ENCODE measurements at places on chromosomes 5 and 9.

- DNase-seq = no peak
Observed at GRCh38 chr5:17021602-17021932, 85.5 kb upstream of the MYO10 start.

GRCh38 chr9:4548811-4549725 is 58.8 kb downstream of the SLC1A1 start:
- no peak for DNase-seq

DNA sequence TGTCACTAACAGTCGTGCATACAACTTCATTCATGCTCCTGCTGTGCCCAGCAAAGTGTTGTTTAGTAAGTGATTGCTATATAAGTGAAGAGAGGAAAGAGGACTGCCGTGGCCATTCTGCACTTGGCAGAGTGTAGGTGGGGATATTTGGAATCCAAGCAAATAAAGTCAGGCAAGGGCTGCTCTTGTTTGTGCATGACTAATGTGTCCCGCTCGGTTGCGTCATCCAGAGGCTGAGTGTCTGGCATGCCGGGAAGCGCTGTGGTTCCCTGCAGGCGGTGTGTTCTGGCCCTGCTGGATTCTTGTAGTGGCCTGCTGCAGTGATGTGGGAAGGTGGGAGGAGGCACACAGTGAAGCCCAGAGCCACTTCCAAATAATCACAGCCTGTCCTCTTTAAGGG is 136.9 kb upstream of the ANKH start:
- no peak for DNase-seq

DNA sequence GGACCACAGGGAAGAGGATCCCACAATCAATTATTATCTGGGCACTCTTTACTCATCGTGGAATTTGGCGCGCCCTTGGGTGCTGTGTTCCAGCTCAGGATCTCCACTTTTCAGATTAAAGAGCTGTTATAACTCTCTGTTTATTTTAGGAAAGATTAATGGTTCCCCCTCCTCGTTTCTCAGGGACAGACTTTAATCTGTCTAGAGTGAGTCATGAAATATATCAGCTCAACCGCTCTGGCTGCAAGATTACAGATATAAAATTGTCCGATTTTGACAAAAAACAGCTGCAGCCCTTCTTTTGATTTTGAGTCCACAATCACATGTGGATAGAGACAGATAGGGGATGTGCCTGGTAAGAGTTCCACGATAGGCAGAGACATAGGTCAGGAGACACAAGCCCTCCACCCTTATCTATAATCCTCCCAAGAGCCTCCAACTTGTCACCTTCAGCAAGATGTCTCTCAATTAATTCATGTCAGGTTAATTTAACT is 77.6 kb upstream of the ANKRD55 start:
- DNase-seq = no peak

GRCh38 chr9:135278586-135278985 is 191.1 kb downstream of the OLFM1 start:
- DNase-seq = no peak

DNA sequence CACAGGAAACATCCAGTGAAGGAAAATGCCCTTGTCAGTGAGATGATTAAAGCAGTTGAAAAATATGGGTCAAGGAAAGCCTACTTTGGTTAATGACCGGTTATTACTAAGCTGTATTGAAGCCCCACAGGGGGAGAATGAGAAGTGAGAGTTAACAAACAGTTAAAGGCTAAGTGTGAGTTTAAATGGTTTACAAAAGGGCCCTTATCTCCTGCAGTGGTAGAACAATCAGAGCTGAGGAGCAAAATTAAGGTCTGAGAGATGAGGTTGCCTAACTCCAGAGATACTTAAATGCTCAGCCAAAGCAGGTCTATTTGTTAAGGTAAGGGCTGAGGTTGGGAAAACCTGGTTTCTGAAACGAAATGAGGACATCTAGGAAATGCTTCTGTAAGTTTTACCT is 75.1 kb upstream of the FER start:
- DNase-seq = no peak

DNA sequence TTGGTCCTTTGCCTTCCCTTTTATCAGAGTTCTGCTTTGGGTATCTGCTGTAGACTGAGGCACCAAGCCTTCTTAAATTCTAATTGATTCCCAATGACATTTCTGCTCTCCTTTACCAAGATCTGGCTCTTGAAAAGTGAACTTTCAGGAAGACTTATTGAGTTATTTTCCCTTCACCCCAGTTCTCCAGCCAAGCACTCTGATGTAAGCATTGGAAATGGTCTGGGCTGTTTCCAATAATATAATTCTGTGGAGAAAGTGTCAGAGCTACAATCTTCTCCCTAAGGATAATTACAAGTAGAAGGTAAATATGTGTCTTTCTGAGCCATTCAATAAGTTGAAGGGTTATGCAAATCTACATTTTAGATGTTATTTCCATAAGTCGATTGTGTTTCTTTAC is 30.8 kb downstream of the BTF3 start:
- no peak for DNase-seq

GRCh38 chr9:138006576-138007233 is 129.1 kb downstream of the CACNA1B start:
- no peak for DNase-seq

GRCh38 chr5:147436596-147436995 is 73.3 kb downstream of the DPYSL3 start:
- DNase-seq = no peak

DNA sequence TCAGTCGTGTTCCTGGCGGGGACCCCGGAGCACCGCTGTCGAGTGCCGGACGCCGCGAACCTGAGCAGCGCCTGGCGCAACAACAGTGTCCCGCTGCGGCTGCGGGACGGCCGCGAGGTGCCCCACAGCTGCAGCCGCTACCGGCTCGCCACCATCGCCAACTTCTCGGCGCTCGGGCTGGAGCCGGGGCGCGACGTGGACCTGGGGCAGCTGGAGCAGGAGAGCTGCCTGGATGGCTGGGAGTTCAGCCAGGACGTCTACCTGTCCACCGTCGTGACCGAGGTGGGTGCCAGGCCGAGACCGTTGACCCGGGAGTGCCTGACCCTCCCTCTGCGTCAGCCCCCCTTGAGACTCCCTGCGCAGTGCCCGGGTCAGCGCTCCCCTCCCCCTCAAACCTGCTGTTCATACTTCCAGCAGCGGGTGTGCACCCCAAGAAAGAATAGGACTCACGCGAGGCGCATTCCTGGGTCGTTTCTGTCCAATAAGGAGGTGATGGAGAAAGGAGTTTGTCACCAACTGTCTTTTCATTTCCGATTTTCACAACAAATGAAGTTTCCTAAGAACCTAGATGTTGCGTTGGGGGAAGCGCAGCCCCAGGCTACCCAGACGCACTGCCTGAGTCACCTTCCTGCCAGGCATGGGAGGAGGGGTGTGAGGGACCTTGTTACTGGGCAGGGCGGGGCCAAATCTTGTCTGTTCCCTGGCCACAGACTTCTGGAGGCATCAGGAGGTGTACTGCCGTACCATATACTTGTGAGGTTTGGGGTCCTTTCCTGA is 722 bp downstream of the SLC22A4 start:
- DNase-seq = no peak

- DNase-seq = no peak
Observed at GRCh38 chr9:95213117-95213516, 104.4 kb downstream of the FANCC start.

GRCh38 chr9:126592461-126592860 is 21.3 kb upstream of the LMX1B start:
- DNase-seq = no peak

- no peak for DNase-seq
Observed at GRCh38 chr9:108258640-108259039, 597.1 kb downstream of the ACTL7B start.

DNA sequence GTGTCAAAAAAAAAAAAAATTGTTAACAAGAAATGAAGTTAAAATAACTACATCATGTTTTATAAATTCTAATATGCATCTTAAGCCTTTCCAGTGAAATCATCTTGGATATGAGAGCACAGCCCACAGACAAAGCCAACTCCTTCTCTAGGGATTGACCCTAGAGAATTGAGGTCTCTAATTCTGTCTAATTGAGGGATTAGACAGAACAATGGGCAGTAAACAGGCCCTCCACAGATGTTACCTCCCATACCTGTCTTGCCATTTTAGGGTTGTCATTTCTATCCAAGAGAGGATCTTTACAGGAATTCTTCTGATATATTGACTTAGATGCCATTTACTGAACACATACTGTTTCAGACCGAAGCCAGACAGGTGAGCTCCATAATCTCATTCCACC is 42.3 kb downstream of the NSG2 start:
- DNase-seq = no peak

GRCh38 chr9:136089697-136090045 is 5.4 kb downstream of the NACC2 start:
- no peak for DNase-seq

- no peak for DNase-seq
Observed at GRCh38 chr5:115324021-115324420, 27.6 kb upstream of the CCDC112 start.

DNA sequence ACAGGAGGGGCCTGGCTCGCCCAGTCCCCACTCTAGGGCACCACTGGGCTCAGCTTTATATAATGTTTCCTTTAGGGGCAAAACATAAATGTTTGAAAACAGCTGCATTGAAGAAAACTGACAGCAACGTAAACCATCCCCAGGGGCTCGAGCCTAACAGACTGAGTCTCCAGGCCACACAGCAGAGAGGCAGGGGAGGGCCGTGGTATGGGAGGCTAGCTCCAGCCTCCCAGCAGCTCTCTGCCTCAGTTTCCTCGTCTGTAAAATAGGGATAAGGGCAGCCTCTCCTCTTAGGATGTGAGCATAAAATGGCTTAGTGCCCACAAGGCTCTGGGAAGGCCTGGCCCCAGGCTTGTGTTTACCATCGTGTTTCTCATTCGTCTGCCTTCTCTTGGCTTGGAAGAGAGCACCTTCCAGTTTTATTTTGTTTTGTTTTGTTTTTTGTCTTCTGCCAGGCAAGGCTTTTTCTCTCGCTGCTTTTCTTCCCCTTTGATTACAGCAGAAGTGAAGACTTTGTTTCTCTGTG is 2.7 kb downstream of the ANKRD33B start:
- DNase-seq = no peak

DNA sequence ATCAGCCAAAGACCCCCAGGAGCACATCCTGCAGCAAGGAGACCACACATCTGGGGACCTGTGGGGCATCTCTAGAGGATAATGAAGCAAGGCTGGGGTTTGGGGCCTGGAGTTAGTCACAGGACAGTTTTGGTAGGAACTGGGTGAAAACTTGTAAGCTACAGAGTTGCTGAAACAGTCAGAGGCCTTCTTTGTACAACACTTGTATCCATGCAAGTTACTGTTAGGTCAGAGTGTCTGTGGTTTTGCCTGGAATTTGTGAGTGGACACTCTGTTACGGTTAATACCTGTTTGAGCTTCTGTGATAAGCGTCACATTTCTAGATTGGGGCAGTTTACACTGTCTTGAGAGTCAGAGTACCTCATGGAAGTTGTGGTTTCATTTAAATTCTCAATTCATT is 22.6 kb upstream of the ASPN start:
- DNase-seq = no peak

DNA sequence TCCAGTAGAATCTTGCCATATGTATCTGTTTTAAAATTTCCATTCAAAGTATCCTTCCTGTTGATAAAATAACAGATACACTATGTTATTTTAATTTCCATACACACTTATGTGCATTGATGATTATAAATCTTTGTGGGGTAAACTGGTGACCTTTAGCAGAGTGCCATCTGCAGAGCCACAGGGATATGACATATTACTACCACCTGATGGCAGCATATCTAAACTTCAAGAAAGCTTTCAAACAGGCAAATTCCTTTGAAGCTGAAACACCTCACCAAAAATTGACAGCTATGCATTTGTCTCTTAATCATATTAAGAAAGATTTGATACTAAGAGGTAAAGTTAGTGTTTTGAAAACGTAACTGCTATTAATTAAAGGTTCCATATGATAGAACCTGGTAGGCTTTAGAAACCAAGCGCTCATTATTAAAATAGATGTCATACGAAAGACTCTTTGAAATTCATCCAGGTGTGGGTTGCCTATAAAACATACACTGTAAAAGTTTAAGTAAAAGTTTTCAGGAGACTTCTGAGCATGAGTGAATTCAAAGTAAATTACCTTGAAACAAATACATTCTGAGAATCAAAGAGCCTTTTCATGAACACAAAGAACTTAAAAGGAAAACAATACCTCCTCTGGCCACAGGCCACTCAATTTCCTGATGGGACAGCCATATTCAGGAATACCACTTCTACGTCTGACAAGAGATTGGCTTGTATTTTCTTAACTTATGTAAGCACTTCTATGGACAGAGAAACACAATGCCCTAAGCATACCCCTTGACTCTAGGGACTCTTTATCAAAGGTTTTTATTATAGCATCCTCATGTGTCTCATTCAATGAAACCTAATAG is 93.3 kb downstream of the KIAA0825 start:
- DNase-seq = peak; percentile 9

- no peak for DNase-seq
Observed at GRCh38 chr5:172931001-172931536, 28.2 kb upstream of the RPL26L1 start.

GRCh38 chr5:147507480-147508126 is 2.3 kb downstream of the DPYSL3 start:
- DNase-seq = no peak

Data from head of caudate nucleus (tissue), 42 donors.